NCI-H2227 treated with DMSO at 0.1 percent for 48 hours (cell line): ENCODE measurements at places on chromosomes 1 and 21.

DNA sequence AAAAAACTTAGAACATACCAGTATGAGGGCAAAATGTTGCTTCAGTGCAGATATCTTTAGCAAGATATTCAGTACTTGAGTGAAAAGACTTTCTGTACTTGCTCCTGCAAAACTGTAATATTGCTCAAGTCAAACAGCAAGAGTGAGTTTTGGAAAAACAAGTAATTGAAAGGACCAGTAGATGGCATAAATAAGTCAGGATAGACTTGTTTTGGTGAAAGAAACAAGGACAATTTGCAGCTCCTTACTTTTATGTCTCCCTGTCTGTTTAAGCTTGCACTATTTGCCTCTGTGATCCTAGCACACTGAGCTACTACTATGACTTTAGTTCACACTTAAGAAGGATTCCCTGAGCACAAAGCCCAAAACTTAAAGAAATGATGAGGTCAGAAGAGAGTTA, 39.1 kb downstream of the IFI44 start:
- no peak for DNase-seq

GRCh38 chr1:230632273-230632873, 9.9 kb upstream of the COG2 start:
- DNase-seq, result no peak

GRCh38 chr1:224432146-224432545, 2.5 kb downstream of the WDR26 start:
- DNase-seq, result no peak

DNA sequence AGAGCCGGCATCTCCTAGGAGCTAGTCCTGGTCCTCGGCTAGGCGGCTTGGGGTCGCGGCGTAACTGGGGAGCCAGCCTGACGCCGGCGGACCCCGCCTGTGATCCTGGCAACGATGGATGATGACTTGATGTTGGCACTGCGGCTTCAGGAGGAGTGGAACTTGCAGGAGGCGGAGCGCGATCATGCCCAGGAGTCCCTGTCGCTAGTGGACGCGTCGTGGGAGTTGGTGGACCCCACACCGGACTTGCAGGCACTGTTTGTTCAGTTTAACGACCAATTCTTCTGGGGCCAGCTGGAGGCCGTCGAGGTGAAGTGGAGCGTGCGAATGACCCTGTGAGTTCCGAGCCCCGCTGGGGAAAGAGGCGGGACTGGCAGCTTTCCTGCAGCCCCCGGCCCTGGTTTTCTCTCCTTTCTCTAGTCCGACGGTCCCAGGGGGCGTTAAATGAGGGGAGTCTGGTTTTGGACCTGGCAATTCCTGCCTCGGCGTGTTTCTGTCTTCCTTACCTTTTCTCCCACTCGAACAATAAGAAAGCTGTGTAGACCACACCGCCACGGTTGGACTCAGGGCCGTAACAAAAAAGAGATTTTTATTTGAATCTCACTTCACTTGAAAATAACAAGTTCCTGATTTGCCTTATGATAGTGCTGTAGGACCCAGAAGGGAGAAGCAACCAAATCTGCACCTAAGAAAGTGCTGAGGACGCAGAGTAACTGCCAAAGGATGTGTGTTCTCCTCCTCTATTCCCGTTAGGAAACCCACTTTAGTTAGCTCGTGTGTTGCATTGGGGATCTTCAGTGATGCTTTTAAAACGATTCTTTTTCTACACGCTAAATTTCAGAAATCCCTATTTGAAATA, at the start of gene SPRTN:
SPRTN (plus strand) TSS at position 24 of the 859 bp plus-strand sequence; CDS start at position 115, 91 bp downstream.
- DNase-seq, result peak; percentile 20

GRCh38 chr1:101237229-101237837, 514 bp downstream of the S1PR1 start:
- no peak for DNase-seq

GRCh38 chr1:222736470-222736869, 532 bp upstream of the FAM177B start:
- no peak for DNase-seq

- DNase-seq, result no peak
These were observed 21.8 kb upstream of the VTCN1 start for GRCh38 chr1:117232531-117232930.

GRCh38 chr1:59484096-59484495, 187.2 kb downstream of the FGGY start:
- DNase-seq, result no peak

- DNase-seq, result no peak
These were observed 128.4 kb downstream of the GRIK3 start for GRCh38 chr1:36905941-36906340.

DNA sequence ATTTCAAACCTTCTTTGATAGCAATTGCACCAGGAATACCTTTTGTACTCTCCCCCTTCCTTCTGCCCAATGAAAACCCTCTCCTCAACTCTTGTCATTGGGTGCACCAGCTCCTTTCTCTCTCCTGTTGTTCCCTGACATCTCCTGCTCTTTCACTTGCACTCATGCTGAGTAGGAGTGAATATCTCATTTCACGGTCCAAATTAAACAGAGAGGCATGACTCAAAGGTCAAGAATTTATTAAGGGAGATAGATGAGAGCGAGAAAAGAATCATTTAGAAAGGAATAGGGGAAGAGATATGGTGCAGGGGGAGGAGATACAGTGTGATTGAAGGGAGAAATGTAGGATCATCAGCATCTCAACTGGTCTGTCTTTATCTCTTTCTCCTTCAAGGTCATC, 22.1 kb downstream of the AIM2 start:
- DNase-seq, result no peak

- no peak for DNase-seq
These were observed 19.9 kb downstream of the CERS2 start for GRCh38 chr1:150954708-150955107.

GRCh38 chr1:102282955-102283354, 286.2 kb upstream of the OLFM3 start:
- DNase-seq, result no peak

- no peak for DNase-seq
These were observed 202.9 kb downstream of the FMN2 start for GRCh38 chr1:240294566-240294965.

GRCh38 chr1:223341121-223341520, 22.9 kb downstream of the SUSD4 start:
- DNase-seq, result peak; percentile 59

DNA sequence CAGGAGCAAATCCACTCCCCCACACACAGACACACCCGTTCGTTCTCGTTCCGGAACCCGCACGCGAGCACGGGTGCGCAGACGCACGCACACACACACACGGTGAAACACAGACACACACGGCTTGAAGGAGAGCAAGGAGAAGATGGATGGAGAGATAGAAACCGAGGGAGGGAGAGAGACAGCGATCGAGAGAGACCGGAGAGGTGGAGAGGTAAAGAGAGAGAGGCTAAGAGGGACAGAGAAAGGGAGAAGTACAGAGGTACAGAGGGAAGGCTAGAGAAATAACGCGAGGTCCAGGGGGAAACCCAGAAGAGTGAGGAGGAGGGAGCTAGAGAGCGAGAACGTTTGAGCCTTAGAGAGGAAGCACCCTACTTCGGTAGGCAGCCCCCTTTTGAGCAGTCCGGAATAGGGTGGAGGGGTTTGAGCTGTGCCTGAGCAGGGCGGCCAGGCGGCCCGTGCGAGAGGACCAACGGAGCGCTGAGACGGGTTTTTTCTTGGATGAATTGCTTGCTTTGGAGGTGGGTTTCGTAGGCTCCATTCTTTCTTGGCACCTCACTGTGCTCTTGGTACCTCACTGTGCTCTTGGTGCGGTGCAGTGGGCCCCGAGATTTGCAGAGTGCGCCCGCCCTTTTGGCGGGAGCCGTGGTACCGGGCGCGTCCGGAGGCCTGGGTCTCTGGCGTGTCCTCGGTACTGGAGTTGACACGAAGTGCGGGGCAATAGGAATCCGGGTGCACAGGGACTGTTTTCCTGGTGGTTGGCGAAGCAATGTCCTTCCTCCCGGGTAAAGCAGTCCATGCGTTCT, 88.4 kb upstream of the RHOU start:
- DNase-seq, result peak; percentile 60

- DNase-seq, result no peak
These were observed 4.9 kb downstream of the ETNK2 start for GRCh38 chr1:204146965-204147364.

DNA sequence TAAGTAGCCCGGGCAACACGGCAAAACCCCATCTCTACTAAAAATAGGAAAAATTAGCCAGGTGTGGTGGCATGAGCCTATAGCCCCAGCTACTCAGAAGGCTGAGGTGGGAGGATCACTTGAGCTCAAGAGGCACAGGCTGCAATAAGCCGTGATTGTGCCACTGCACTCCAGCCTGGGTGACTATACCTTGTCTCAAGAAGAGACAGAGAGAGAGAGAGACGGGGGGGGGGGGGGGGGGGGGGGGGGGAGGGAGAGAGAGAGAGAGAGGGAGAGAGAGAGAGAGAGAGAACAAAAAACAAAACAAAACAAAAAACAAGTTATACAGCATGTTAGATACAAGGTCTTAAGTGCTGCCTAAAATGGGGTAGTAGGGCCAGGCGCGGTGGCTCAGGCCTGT, 77.8 kb upstream of the ZNF281 start:
- peak; percentile 31 for DNase-seq

GRCh38 chr1:218366322-218367052, 21.4 kb downstream of the TGFB2 start:
- no peak for DNase-seq
